GM04504 (cell line): ENCODE measurements at places on chromosomes 12 and 14.
A peak's percentile ranks its signal among the peaks of the same experiment; 100 is the strongest.

DNA sequence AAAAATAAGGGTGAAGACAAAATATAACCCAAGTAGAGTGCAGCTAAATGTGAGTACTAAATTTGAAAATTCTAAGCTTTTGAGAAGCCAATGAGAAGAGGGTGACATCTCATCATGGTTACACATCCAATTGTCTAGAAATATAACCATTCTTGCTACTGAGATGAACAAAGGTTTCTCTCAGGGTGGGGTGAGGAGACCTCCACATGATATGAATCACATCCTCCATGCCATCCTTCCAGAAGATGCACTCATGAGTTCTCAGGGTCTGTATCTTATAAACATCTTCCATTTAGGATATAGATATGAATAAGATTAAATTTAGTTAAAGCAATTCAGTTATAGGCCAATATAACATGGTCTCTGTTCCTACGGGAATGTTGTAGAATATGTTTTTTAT lies 38.9 kb upstream of the E2F7 start:
- no peak for DNase-seq

DNA sequence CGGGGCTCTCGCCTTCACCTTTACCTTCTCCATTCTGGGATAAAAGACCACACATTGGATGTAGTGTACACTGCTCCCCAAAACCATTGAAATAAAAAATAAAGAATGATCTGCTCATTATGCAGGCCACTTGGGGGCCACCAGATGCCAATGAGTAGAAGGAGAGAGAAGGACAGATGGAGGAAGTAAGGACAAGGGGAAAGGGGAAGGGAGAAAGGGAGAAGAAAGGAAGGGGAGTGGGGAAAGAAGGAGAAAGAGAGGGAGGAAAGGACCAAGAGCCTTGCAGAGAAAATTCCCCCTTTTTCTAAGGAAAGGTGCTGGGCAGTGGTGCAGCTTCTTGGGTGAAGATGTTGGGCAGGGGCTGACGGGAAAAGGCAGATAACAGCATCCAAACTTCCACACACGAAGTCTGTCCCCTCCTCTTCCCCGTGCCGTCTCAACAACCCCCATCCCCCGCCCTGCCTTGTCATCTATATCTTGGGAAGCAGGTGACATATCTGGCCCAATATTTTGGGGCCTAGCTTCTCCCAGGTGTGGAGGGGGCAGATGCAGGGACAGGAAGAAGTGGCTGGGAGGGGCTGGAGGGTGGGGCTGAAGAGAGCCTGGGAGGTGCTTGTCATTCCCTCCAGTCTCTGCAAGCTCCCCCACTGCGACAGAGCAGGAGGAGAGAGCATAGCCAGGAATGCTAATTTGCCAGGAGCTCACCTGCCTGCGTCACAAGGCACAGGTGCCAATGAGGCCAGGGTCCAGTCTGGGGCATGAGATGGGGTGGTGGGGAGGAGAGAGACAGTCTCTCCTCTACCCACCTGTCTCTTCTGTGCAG lies 107.5 kb downstream of the SINHCAF start:
- DNase-seq: no peak

- DNase-seq: no peak
Measured at GRCh38 chr12:70892593-70892992, 27.9 kb downstream of the PTPRR start.

- DNase-seq: no peak
Measured at GRCh38 chr12:66725031-66725430, 46.2 kb upstream of the GRIP1 start.

GRCh38 chr12:16282081-16282480 lies 4.6 kb upstream of the SLC15A5 start:
- DNase-seq: no peak

DNA sequence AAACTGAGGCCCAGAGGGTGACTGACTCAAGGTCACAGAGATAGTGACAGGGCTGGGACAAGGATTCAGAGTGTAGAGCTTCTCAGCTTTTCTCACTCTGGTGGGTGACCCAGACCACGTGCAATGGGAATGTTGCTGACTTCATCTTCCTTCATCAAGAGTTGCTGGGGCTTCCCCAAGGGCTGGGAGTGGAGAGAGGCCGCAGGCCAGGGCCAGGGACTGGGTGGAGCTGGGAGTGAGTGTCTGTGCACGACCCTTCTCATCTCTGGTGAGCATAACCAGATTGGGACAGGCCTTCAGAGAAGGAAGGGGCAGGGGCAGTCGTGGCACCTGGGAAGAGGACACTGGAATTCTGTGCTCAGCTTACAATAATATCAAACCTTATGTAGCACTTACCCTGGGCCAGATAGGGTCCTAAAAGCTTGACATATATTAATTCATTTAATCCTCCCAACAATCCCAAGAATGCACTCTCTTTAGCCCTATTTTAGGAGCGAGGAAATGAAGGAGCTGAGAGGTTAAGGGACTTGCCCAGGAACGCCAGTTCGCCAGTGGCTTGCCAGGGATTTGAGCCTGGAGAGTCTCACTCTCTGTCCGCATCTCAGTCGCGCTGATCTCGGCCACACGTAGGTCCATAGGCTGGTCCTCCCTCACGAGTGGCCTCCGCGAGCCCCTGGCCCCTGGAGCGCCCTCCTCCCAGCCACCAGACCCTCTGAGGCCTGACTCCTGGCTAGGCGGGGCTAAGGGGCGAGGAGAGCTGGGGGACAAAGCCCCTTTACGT lies 15.8 kb downstream of the KRT18 start:
- no peak for DNase-seq

DNA sequence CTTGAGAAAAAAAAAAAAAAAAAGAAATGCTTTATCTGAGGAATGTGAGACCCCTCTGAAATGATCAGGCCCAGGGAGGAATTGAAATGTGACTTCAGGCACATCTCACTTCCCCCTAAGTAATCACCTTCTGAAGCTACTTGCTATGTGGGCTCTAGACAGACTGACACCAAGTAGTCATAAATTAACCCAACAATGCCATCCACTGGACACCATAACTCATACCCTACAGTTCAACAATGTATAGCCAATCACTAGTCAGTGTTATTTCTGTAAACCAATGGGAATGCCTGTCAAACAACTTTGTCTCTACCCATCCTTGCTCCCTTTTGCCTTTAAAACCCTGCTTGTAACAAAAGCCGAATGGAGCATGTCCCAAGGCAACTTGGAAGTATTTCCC lies 182.7 kb upstream of the TMPO start:
- no peak for DNase-seq

- DNase-seq: peak; percentile 23
Measured at GRCh38 chr14:99192028-99192621, 79.9 kb downstream of the BCL11B start.

DNA sequence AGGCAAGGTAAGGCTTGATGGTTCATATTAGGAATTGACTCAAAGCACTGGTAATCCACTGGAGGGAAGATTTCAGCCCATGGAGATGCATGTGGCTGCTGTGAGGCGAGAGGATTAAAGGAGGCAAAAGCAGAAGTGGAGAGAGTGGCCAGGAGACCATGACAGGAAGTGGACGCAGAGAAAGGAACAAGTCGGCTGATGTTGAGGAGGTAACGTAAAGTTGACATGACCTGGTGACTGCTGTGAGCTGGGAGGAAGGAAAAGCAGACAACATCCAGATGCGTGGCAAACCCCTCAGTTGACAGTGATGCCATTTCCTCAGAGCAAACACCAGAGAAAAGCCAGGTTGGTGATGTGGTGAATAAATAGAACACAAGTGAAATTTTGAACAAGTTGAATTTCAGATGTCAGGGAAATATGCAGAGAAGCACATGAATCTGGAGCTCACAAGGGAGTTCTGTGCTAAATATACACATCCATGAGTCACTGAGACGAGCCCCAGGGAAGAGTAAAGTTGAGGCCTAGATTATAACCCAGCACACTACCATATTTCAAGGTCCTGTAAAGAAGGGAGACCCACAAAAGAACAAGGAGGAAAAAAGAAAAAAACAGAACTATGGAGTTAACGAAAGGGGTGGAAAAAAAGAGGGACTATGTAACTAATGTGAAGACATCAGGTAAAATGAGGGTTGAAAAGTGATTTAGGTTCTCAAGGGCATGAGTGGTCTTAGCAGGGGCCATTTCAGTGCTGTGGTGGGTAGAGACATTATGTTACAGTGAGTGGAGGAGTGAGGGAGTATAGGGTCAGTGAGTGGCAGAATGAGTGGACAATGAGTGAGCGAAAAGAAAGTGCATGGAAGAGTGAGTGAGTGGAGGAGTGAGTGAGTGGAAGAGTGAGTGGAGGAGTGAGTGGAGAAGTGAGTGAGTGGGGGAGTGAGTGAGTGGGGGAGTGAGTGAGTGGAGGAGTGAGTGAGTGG lies 61.6 kb upstream of the GZMB start:
- DNase-seq: no peak

DNA sequence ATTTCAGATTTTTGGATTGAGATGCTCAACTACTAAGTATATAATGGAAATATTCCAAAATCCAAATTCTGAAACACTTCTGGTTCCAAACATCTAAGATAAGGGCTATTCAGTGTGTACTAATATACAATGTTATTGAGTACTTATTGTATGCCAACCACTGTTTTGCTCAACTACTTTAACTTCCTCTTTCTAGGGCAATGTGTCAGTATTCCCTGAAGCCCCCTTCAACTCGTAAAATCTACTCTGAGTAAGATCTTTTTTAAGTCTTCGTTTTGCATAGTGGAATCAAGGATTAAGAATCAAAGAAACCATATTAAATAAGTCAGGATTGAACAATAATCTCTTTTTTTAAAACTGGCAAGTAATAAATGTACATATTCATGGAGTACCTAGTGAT lies 45.5 kb downstream of the SPATA7 start:
- DNase-seq: no peak

DNA sequence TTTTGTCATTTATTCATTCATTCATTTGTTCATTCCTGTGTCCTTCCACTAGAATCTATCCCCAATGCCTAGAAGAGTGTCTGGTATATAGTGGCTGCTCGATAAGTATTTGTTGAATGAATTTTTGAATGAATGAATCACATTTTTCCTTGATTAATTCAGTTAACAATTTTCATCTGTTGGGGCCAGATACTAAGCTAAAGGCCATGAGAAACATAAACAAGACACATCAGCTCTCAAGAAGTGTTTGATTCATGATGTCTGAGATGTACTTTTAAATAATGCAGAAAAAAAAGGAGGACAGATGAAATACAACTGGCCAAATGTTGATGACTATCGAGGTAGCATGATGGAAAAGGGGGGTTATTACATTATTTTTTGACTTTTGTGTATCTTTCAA lies 48.1 kb upstream of the TMED10 start:
- DNase-seq: no peak

DNA sequence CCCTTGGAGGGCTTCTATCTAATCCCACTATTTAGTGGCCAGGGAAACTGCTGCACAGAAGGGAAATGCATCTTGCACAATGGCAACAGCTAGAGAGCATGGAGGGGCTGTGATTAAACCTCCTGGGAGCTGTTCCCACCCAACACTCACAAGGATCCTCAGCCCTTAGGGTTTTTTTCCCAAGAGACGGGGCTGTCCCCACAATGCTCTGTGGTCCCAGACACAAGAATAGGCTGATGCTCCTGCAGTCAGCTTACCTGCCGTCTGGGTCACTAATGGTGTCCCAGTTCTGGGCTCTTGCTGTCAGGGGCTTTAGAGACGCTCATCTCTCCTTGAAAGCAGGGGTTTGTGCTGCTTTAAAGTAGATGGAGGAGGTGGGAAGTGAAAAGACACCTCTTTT lies 4.6 kb downstream of the SERPINA1 start:
- no peak for DNase-seq

DNA sequence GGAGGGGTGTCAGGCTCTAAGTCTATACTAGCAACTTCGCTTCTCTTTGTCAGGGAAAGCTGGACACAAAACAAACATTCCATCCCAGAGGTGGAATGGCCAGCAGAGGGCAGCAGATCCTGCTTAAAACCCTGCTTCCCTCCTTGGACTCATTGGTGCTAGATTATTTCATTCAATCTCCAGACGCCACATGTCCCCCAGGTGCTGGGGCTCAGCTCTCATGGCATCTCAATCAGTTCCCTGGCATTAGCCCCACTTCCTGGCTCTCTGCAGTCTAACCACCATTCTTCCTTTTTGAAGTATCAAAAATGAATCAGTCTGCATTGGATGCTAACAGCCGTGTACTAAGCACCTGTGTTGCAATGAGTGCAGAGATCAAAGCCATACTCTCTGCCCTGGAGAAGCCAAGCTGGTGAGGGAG lies 8.1 kb upstream of the PPP1R1A start:
- peak; percentile 33 for DNase-seq

- no peak for DNase-seq
Measured at GRCh38 chr12:78388461-78388860, 476.1 kb upstream of the SYT1 start.

GRCh38 chr12:26767865-26768264 lies 65.1 kb downstream of the ITPR2 start:
- DNase-seq: no peak

GRCh38 chr12:127257366-127257935 lies 1009.5 kb upstream of the TMEM132C start:
- no peak for DNase-seq

- no peak for DNase-seq
Measured at GRCh38 chr14:94663538-94663937, 51.3 kb downstream of the SERPINA3 start.

DNA sequence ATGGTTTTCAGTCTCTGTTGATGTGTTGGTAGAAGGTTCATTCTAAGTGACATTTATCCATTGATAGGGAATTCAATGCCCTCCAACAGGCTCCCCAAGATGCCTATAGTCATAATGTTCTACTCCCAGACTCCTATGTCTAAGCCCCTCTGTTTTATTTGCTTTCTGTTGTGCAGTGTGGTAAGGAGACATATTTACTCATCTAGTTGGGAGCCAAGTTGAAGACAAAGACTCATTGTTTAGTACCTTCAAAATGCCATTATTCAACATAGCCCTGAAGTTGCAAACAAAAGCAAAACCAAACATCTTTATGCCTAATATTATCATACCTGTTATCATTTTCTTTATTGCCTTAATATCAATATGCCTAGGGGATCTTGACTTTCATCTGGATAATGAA lies 302.1 kb downstream of the RMST start:
- no peak for DNase-seq

DNA sequence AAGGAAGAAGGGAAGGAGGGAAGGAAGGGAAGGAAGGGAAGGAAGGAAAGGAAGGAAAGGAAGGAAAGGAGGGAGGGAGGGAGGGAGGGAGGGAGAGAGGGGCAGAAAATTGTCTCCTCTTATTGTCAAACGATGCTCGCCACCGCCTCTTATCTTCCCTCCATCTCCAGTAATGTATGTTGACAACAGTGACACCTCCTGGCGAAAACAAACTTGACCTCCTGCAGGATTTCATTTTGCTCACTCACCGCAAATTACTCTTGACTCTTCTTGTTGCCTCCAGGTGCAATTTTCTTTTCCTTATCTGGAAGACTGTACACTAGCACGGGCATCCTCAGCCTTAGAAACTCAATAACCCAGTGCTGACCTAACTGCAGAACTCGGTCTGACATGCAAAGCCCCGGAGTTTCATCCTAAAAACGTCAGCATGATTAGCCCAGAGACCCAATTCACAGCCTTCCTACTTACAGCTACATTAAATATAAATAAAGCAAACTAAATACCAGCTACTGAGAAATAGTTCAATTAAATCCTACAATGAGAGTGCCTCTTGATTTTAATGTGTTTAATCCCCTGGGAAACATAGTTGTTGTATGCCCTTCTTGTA lies 512.4 kb upstream of the TMPO start:
- peak; percentile 1 for DNase-seq
